ENCODE measurements at places on chromosomes 3 and 15.

- DNase-seq: peak; percentile 28
Measured at GRCh38 chr3:188194332-188194731, 40.4 kb downstream of the LPP start.

- DNase-seq: peak; percentile 23
Measured at GRCh38 chr3:158731938-158732855, at the start of gene RARRES1. Gene RARRES1 (minus strand): TSS chr3:158732457. CDS start chr3:158732415, 42 bp downstream.

GRCh38 chr3:155241579-155241978 is 51.9 kb downstream of the STRIT1 start:
- DNase-seq: peak; percentile 77

GRCh38 chr15:65416845-65417416 is 5.8 kb downstream of the IGDCC4 start:
- no peak for DNase-seq

DNA sequence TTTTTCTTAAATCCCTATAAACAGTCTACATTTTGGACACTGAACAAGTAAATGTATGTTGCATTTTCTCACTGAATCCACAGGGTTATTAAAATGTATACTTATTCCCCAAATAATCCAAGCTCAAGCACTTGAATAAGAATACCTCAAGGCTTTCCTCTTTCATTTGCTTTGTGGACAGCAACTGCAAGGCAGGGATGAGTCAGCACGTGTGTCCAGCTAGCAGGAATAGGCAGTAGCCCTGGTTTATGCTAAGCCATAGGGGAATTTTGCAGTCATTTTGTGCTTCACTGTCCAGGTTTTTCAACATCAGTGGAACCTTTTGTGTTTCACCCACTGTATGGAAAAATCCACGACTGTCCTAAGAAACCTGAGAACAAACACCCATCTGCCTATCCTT is 96.7 kb upstream of the KCNMB2 start:
- DNase-seq: peak; percentile 38

DNA sequence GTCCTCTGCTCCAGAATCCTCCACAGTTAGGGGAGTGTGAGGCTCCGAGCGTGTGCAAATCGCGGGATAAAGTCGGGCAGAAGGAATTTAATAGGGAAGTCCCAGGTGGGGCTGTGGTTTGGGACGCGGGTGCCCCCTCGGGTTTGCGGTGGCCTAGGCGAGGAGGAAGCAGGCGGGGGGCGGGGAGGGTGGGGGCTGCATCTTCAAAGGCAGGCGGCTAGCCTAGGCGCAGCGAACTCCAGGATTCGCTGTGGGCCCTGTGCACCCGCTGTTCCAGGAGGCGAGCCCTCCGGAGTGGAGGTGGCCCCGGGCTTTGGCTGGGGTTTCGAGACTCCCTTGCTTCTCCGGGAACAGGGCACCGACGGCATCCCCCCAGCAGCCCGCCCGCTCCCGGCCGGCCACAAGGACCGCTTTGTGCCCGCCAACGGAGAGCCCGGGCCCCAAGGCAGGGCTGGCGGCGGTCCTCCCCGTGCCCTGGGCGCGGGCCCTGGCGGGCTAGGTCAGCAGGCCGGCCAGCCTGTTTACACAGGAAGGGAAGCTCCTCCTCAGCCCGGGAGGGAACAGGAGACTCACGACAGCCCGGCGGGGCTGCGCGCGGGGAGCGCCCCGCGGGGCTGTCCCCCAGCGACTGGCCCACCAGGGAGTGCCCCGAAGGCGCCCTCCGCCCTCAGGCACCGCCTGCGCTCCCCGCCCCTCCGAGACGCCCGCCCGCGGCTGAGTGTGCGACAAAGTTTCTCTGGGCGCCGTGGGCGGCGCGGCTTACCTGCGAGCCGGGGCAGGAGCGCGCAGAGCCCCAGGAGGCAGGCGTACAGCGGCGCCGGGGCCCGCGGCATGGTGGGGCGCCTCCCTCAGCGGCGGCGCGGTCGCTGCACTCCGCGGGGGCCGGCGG is 753 bp downstream of the ITGB5 start:
- DNase-seq: peak; percentile 19

- no peak for DNase-seq
Measured at GRCh38 chr3:46891132-46891531, 13.6 kb downstream of the PTH1R start.

- no peak for DNase-seq
Measured at GRCh38 chr3:64900156-64900555, 212.4 kb upstream of the ADAMTS9 start.

DNA sequence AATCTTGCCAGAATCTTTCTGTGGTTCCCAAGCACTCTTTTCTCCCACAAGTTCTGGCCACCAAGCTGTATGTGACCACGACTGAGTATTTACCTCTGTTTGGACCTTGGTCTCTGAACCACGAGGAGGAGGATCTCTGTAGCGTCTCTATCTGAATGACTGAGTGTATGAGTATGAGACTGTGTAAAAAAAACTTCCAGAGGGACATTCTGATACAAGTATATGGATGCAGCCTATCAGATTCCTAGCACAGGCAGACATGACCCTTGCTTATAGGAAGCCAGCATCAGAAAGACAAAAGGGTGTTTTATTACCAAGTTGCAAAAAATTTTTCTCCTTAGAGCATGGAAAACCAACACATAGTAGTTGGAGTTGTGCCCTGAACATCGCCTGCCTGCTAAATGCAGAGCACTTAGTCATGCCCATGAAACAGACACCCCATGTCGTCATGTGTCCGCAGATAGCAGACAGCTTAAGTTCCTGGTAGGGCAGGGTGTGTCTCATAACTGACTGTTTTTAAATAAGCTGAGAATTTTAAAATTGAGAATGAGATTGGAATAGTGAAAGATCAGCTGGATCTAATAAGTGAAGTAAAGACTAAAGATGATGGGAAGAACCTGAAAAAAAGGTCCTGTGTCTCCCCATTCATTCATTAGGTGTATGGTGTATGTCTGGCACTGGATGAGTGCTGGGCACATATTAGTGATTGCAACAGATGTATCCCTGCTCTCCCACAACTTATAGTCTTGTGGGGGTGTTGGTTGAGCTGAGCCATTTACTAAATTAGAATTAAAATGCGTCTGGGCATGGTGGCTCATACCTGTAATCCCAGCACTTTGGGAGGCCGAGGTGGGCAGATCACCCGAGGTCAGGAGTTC is 30.9 kb downstream of the DAG1 start:
- peak; percentile 94 for DNase-seq

DNA sequence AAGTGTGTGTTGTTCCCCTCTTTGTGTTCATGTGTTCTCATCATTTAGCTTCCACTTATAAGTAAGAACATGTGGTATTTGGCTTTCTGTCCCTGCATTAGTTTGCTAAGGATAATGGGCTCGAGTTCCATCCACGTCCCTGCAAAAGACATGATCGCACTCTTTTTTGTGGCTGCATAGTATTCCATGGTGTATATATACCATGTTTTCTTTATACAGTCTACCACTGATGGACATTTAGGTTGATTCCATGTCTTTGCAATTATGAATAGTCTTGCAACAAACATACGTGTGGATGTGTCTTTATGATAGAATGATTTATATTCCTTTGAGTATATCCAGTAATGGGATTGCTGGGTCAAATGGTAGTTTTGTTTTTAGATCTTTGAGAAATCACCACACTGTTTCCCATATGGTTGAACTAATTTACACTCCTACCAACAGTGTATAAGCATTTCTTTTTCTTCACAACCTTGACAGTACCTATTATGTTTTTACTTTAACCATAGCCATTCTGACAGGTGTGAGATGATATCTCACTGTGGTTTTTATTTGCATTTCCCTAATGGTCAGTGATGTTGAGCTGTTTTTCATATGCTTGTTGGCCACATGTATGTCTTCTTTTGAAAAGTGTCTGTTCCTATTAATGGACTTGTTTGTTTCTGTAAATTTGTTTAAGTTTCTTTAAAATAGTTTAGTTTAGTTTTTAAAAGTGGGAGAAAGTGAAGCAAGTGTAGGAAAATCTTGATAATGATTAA is 21.9 kb upstream of the SLC30A4 start:
- no peak for DNase-seq

DNA sequence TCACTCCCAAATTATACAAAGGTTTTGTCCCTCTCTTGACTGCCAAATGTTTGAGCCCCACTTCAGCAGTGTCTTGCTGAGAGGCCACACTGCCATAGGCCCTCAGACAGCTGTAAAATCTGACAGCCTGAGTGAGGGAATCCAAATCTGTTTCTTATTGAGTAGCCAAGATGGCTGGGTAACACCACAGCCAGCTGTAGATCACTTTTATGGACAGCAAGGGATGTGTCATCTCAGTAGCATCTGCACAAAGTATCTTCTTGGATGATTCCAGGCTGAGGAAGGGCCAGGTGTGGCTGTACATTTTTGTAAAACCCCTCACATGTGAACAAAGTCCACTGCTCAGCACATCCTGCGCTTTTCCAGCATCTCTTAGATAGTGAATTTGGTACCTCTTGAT is 237.0 kb upstream of the LRTM1 start:
- peak; percentile 30 for DNase-seq

DNA sequence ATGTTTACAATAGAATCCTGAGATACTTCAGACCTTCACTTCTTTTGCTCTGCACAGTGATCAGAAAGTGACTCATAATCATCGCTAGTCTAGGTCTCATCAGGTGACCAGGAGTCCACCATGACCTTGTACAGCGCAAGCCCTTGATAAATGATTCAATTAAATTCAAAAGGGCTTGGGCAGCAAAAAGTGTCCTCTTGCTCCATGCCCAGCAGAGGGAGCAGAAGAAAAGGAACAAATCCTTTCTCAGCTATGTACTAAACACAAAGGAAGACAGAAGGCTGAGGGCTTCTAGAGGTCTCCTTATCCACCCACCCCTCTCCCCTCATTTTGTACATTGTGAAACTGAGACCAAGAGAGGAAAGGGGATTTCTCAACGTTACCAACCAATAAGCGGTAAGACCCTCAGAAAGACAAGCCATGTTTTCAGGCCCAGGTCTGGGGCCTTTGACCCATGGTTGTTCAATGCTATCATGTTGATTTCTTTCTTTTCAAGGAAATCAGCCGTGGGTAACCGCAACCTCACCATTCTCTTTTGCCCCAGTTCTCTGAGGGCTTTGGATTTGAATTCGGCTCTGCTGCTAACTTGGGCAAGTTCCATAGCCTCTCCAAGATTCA is 74.8 kb downstream of the AQP9 start:
- peak; percentile 48 for DNase-seq

- DNase-seq: peak; percentile 68
Measured at GRCh38 chr3:25572919-25573385, 91.8 kb downstream of the TOP2B start.

DNA sequence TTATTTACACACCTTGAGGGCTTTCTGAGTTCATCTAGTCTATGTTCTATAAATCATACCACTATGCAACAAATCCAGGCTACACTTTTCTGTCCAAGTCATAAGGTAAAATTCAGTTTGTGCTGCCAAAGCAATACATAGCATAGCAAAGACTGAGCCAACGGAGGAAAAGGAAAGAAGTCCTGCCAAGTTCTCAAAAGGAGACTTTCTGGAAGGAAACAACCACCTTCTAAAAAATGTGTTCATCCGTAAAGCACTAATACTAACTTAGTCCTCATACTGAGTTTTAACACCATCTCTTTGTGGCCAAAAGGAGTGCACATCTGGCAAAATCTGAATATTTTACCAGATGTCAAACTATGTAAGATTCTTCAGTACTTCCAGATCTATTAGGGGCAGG is 620.2 kb downstream of the RBMS3 start:
- no peak for DNase-seq

GRCh38 chr15:76252249-76252648 is 59.0 kb downstream of the ETFA start:
- DNase-seq: no peak
